ENCODE measurements at places on chromosomes 3 and 15. TPM values are rescaled to one million over a fixed set of nuclear protein-coding genes. Genes with fewer than 3 reads are reported as not detected.

GRCh38 chr3:192577271-192577670 is 150.1 kb downstream of the FGF12 start:
- no peak overlapping the region for H3K4me3 ChIP-seq
- H3K4me1 ChIP-seq = no peaks in the 10 kb centered on the region
- no peak for DNase-seq
- H3K27me3 ChIP-seq = no peaks in the 10 kb centered on the region

- H3K4me3 ChIP-seq = no peak overlapping the region
- peaks cover 9% of the 10 kb centered on the region for H3K4me1 ChIP-seq
- no peak overlapping the region for H3K27ac ChIP-seq
- no peak for DNase-seq
- H3K36me3 ChIP-seq = no peaks in the 10 kb centered on the region
- H3K27me3 ChIP-seq = no peaks in the 10 kb centered on the region
These were observed 640.8 kb upstream of the TBL1XR1 start for GRCh38 chr3:177837951-177838655.

GRCh38 chr3:172651936-172652625 is 58.8 kb downstream of the NCEH1 start:
- no peaks in the 10 kb centered on the region for H3K27me3 ChIP-seq
- no peak overlapping the region for H3K4me3 ChIP-seq
- H3K27ac ChIP-seq = no peak overlapping the region
- H3K36me3 ChIP-seq = no peaks in the 10 kb centered on the region
- peaks cover 16% of the 10 kb centered on the region for H3K4me1 ChIP-seq
- no peak for DNase-seq

DNA sequence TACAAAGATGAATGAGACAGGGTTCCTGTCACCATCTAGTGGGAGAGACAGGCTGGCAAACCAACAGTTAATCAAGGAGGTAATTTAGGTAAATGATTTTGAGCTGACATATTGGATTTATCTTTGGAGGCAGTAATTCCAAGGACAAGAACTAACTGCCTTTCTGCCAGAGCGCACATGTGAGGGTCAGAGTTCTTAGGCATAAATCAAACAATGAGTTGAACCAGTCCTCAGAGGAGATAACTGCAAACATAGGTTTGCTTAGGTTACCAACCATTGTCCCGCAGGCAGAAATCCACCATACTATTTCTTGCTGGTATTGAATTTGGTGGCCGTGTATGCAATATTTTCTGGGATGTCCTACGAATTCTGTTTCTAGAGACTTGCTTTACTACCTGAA is 14.2 kb upstream of the PPP1R2 start:
- no peak overlapping the region for H3K4me3 ChIP-seq
- no peaks in the 10 kb centered on the region for H3K27me3 ChIP-seq

- H3K27ac ChIP-seq = peak overlapping the region; percentile 78
- H3K4me3 ChIP-seq = peak overlapping the region; percentile 46
- H3K36me3 ChIP-seq = no peaks in the 10 kb centered on the region
- H3K27me3 ChIP-seq = no peaks in the 10 kb centered on the region
- no peaks in the 10 kb centered on the region for H3K4me1 ChIP-seq
- DNase-seq = no peak
These were observed 388.0 kb downstream of the ZBTB20 start for GRCh38 chr3:114758831-114759699.

DNA sequence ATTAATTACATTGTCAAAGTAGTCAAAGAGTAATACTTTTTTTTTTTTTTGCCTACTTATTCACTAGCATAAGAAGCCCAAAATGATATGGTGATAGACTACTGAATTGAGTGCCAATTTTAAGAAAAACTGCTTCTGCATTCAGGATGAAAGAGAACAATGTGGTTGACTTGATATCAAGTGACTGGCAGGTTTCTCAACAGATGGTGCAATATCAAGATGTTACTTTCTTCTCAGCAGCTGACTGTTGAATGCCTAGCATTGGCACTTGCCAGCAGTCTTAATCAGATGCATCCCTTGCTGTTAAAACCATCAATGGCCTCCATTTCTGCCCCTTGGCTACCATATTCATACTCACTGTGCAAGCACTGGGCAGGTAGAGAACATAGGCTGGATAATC is 863.2 kb downstream of the GBE1 start:
- no peak overlapping the region for H3K27ac ChIP-seq
- H3K27me3 ChIP-seq = no peaks in the 10 kb centered on the region
- H3K4me3 ChIP-seq = no peak overlapping the region
- no peaks in the 10 kb centered on the region for H3K4me1 ChIP-seq

Gene TGM5
- total RNA-seq = not detected

Gene AHSG
- total RNA-seq = not detected
